Lower lobe of right lung (tissue), 2 donors: ENCODE measurements at places on chromosomes 3 and 15. TPM values are rescaled to one million over a fixed set of nuclear protein-coding genes. Genes with fewer than 3 reads are reported as not detected.

The PAK2 gene
- 80.7 TPM for total RNA-seq

The FAM81A gene
- total RNA-seq = 1.8 TPM

The AADACL2 gene
- 0.21 TPM for total RNA-seq

The CHRNA3 gene
- total RNA-seq = 1.3 TPM

- H3K27ac ChIP-seq = no peak overlapping the region
- DNase-seq = no peak
- H3K4me1 ChIP-seq = no peaks in the 10 kb centered on the region
- H3K4me3 ChIP-seq = no peak overlapping the region
These were observed 391.0 kb upstream of the RARB start for GRCh38 chr3:25037049-25037547.

- no peaks in the 10 kb centered on the region for H3K27me3 ChIP-seq
- no peak for DNase-seq
- H3K4me1 ChIP-seq = no peaks in the 10 kb centered on the region
- no peak overlapping the region for H3K4me3 ChIP-seq
- no peak overlapping the region for H3K27ac ChIP-seq
These were observed 82.2 kb downstream of the STRIT1 start for GRCh38 chr3:155211266-155211665.

- no peak for DNase-seq
- no peaks in the 10 kb centered on the region for H3K27me3 ChIP-seq
- peak overlapping the region; percentile 53 for H3K27ac ChIP-seq
- peak overlapping the region; percentile 38 for H3K4me3 ChIP-seq
- H3K4me1 ChIP-seq = peaks cover 10% of the 10 kb centered on the region
These were observed 1.1 kb downstream of the CCR2 start for GRCh38 chr3:46354984-46355383.

DNA sequence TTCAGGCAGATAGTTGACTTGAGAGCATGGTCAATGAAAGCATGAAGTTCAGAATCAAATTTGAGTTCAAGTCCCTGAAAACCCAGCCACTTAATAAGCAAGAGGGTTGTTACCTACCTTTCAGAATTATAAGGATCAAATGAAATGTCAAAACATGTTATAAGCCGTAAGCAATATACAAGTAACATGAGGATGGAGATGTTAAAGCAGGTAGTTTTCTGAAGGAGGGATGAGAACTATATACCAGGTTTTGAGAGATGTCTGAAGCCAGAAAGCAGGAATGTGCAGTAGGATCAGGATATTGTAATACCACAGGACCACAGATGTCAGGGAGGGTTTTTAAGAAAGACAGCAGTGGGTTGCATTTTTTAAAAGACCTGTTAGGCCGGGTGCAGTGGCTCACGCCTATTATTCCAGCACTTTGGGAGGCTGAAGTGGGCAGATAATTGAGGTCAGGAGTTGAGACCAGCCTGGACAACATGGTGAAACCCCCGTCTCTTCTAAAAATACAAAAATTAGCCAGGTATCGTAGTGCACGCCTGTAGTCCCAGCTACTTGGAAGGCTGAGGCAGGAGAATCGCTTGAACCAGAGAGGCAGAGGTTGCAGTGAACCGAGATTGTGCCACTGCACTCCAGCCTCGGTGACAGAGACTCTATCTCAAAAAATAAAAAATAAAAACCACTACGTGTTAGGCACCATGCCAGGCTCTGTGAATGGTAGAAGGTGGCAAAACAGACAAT, 6.9 kb upstream of the EIF3J start:
- H3K4me3 ChIP-seq = no peak overlapping the region
- H3K36me3 ChIP-seq = peaks cover 16% of the 10 kb centered on the region
- no peak for DNase-seq
- no peaks in the 10 kb centered on the region for H3K27me3 ChIP-seq

DNA sequence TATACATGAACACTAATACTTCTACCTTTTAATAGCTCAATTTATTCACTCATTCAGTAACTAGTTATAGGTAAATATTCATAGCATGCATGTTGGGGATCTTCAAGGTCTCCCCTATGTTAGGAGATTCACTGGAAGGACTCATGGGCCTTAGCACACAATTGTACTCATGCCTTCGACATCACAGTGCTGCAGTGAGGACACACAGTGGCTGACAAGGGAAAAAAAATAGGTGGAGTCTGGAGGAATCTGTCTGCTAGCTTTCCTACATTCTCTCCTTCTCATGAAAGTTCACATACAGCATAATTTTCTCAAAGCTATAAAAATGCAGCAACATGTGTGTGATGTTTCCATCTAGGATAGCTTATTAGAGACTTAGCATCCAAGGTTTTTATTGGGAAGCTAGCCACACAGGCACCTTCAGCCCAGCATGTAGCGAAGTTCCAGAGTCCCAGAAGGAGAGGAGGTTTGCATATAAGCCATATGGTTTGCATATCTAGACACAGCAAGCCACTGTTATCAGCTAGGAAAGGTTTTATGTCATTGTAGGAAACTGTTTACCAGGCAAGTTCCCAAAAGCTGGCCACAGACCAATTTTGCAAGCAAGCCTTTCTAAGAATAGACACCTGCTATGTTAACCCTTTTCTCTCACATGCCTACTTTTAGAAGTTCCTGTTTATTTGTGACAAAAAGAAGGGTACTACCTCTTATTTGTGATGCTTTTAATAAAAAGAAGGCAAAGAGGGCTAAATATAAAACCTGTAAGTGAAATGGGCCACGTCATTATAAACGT, 46.4 kb downstream of the MORC1 start:
- no peak overlapping the region for H3K4me3 ChIP-seq
- H3K4me1 ChIP-seq = peaks cover 7% of the 10 kb centered on the region
- H3K27me3 ChIP-seq = no peaks in the 10 kb centered on the region
- DNase-seq = no peak
- no peaks in the 10 kb centered on the region for H3K36me3 ChIP-seq
- H3K27ac ChIP-seq = no peak overlapping the region

- no peak overlapping the region for H3K4me3 ChIP-seq
- no peak for DNase-seq
- H3K36me3 ChIP-seq = no peaks in the 10 kb centered on the region
- no peak overlapping the region for H3K27ac ChIP-seq
These were observed 246.9 kb upstream of the LRTM1 start for GRCh38 chr3:55174747-55175146.

DNA sequence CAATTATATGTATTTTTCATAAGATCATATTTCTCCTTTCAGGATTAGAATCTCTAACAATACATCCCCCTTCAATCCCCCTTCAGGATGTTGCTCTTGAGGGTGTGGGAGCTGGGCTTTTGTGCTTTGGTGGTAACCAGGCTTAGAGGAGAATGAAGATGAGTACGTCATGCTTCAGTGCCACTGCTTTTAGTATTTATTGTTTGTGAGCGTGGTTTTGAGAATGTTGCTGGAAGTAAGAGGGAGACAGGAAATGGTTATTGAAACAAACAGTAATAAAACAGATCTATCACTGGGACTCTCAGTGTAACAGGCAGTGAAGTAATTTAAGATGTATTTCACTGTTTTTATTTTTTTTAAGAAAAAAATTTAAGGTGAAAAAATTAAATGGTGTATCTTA, 35.3 kb downstream of the GBE1 start:
- no peaks in the 10 kb centered on the region for H3K4me1 ChIP-seq
- DNase-seq = no peak
- H3K27me3 ChIP-seq = no peaks in the 10 kb centered on the region
- H3K27ac ChIP-seq = no peak overlapping the region
- H3K36me3 ChIP-seq = no peaks in the 10 kb centered on the region

DNA sequence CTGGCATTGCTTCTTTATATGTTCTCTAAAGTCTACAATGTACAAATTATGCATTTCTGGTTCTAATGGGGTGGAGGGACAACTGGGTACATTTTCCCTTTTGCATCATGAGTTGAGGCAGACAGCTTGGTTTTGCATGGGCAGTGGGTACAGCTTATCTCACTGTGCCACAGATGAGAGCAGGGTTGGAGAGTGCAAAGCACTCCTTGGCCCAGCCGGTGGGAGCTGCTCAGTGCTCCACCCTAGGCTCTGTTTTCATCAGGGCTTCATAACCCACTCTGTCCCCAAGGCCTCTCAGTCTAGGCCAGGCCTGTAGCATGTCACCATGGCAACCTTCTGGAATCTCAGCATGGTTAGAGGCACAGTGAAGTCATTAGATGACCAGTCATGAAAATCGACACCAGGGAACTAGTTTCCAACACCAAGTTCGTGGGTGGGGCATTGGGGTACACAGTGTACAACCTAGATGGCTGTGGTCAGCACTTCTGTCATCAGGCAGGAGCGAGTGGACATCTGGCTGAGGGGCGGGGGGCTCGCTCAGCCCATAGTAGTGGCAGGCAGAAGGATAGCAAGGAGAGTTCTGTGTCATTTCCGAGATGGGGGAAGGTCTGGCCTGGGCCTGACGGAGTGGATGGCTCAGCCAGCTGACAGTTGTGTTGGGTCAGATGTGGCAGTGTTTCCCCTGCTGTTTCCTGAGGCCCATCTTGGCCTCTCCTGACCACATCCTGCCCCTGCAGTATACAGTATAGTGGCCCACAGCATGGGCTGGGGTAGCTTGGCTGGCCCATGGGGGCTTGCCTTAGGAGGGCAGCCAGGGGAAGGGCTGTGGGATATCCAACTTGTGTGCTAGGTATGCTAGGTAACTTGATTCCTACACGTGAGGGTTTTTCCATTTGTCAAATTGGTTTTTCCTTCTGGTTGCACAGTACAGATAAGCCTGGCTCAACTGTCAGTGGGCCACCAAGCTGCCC, 75.7 kb upstream of the PRR23C start:
- no peak overlapping the region for H3K27ac ChIP-seq
- no peaks in the 10 kb centered on the region for H3K27me3 ChIP-seq
- H3K36me3 ChIP-seq = no peaks in the 10 kb centered on the region
- no peak overlapping the region for H3K4me3 ChIP-seq

GRCh38 chr15:31051496-31052080, 49.9 kb downstream of the TRPM1 start:
- H3K4me3 ChIP-seq = no peak overlapping the region
- no peaks in the 10 kb centered on the region for H3K36me3 ChIP-seq
- no peaks in the 10 kb centered on the region for H3K27me3 ChIP-seq

DNA sequence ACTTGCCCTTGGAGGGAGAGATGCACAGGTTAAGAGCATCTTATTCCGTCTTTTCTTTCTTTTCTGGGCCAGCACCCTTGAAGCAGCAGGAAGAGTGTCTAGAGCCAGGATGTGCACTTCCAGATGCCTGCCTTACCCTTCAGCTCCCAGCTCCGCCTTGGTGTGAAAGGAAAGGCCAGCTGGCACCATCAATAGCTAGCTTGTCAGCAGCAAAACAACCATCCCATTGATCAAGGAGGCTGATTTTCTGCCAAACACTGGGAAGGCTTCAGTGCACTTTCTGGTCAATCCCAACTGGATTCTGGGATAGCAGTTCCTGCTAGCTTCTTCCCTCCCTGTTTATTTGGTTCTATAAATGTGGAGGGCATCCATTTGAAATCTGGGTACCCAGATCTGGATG, 110.9 kb upstream of the GALNT15 start:
- peaks cover 42% of the 10 kb centered on the region for H3K4me1 ChIP-seq
- no peak overlapping the region for H3K4me3 ChIP-seq
- no peaks in the 10 kb centered on the region for H3K36me3 ChIP-seq
- DNase-seq = no peak
- no peaks in the 10 kb centered on the region for H3K27me3 ChIP-seq

DNA sequence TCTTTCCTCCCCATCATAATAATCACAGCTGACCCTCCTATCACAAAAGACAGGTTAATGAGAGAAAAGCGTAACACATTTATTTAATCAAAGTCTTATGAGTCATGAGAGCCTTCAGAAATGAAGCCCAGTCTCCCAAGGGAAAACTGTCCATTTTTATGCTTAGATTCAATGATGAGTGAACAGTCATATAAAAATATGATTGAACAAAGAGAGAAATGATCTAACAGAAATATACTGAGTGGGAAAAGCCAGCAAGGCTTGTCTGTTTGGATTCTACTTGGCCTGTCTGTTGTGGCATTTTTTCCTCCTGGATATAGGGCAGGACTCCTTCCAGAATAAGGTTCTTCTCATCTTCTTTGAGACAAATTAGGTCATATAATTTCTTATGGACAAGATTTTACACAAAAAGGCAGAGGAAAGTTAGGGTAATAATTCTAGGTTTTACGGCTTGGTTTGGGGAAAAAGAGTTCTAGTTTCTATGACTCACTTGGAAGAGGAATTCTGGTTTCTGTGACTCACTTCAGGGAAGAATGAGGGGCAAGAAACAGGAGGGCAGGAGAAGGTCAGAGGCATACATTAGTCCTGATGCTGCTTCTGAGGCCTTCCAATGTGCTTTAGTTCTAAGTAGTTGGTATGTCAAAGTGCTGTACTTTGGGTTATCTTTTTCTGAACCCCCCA, 534.2 kb downstream of the ZIC1 start:
- no peaks in the 10 kb centered on the region for H3K4me1 ChIP-seq
- H3K27me3 ChIP-seq = no peaks in the 10 kb centered on the region
- no peak overlapping the region for H3K4me3 ChIP-seq
- DNase-seq = no peak
- H3K27ac ChIP-seq = no peak overlapping the region

DNA sequence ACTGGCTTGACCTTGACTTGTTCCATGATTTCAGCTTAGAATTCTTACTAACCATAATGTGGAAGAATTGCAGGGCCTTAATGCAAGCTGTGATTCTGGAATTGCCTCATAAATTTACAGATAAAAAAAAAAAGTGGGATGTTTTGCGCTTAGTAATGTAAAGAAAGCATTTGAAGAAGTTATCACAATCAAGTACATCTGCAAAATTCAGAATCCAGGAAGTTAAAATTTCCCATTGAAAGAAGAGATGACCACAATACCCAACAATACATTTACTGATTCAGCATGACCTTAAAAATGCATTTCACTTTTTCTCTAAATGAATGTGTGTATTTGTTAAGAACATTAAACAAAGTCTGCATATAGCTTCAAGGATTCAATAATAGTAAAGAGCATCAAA, 65.1 kb upstream of the CCNL1 start:
- no peak for DNase-seq
- no peaks in the 10 kb centered on the region for H3K4me1 ChIP-seq
- H3K4me3 ChIP-seq = no peak overlapping the region
- no peaks in the 10 kb centered on the region for H3K36me3 ChIP-seq
